Muscle of back (tissue), 13 donors: ENCODE measurements at places on chromosomes 13 and 19.

DNA sequence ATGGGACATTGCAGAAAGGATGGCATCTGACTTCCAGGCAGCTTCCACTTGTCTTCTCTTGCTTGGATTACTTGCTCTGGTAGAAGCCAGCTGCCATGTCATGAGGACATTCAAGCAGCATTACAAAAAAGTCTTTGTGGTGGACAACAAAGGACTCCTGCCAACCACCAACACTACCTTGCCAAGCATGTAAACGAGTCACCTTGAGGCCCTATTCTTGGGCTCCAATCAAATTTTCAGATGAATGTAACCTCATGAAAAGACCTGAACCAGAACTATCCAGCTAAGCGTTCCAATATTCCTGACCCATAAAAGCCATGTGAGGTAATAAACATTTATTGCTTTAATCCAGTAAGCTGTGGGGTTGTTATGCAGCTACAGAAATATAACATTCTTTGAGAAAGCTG is 12.5 kb downstream of the PROSER1 start:
- no peak for DNase-seq

- no peak for DNase-seq
Measured at GRCh38 chr19:46118136-46118535, 6.4 kb downstream of the IGFL3 start.

- DNase-seq: no peak
Measured at GRCh38 chr19:9891609-9892373, 44.5 kb downstream of the OLFM2 start.

- DNase-seq: no peak
Measured at GRCh38 chr19:485583-486236, 10.6 kb upstream of the MADCAM1 start.

- DNase-seq: peak; percentile 72
Measured at GRCh38 chr13:50529154-50529882, 314.2 kb downstream of the DLEU7 start.

GRCh38 chr13:108113407-108113806 is 101.9 kb downstream of the LIG4 start:
- no peak for DNase-seq

GRCh38 chr19:7287722-7288121 is 6.5 kb downstream of the INSR start:
- DNase-seq: no peak

GRCh38 chr19:34932494-34932893 is 5.8 kb downstream of the ZNF30 start:
- DNase-seq: no peak

DNA sequence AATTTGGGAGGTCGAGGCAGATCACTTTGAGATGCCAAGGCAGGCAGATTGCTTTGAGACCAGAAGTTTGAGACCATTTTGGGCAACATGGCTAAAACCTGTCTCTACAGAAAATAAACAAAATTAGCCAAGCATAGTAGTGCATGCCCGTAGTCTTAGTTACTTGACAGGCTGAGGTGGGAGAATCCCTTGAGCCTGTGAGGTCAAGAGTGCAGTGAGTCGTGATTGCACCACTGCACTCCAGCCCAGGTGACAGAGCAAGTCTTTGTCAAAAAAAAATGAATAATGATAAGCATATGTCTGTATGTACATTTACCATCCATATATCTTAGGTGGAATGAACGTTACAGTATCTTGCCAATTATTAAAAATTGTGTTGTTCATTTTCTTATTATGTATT is 2447.7 kb downstream of the PCDH9 start:
- DNase-seq: no peak

DNA sequence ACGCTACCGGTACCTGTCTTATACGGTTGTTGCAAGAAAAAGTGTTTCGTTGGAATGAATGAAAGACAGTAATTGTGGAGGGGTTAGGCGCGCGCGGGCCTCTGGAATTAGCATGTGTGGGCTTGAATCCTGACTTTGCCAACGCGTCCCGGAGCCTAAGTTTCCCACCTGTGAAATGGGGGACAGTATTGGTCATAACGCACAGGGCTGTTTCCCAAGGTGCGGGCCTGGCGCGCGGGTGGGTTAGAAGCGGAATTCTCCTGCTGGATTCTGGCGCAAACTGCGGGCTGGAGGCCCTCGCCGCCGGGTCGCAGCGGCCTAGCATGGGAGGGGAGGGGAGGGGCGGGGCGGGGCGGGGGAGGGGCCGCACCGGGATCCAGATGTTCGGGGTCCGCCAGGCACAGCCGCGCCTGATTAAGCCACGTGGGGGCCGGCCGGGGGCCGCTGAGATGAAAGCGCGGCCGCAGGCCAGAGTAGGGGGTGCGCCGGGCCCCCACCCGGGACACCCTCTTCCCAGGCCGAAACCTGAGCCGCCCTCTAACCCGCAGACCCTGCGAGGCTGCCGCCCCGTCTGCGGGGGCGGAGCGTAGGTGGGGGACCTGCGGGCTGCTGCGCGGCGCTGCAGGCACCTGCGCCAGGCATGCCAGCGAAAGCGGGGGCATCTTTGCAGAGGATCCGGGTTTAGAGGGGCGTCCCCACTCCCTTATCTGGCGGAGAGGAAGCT is 1.2 kb upstream of the TMEM59L start:
- DNase-seq: no peak

- no peak for DNase-seq
Measured at GRCh38 chr13:98548230-98548629, 28.7 kb downstream of the STK24 start.

DNA sequence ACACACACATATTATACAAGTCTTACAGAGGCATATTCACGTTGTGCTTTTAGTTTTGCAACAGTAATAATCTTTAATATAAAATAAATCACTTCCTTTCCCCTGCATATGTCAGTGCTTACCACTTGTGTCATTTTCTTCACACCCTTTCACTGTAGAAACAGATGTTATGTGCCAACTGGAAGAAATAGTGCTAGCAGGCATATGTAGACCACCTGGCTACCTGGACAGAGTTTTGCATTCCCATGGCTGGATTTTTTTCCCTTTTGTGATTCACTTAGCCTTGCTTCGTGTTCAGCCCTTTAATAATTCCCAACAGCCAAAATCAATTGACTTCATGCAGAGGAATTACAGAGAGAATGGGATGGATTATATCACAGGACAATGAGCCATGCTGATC is 399.1 kb upstream of the SPRY2 start:
- DNase-seq: no peak

DNA sequence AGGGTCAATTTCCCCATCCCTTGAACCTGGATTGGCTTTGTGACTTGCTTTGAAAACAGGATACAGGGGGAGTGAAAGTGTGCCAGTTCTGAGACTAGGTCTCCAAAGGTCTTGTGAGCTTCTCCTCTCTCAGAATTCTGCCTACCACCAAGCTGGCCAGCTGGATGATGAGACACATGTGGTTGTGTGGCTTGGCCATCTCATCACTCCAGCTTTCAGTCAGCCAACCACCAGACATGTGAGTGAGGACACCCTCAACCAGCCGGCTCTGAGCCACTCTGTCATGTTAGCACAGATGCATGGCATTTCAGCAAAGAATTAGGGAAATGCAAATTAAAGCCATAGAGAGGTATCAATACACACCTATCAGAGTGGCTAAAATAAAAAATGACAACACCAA is 29.5 kb downstream of the ENOX1 start:
- DNase-seq: no peak

DNA sequence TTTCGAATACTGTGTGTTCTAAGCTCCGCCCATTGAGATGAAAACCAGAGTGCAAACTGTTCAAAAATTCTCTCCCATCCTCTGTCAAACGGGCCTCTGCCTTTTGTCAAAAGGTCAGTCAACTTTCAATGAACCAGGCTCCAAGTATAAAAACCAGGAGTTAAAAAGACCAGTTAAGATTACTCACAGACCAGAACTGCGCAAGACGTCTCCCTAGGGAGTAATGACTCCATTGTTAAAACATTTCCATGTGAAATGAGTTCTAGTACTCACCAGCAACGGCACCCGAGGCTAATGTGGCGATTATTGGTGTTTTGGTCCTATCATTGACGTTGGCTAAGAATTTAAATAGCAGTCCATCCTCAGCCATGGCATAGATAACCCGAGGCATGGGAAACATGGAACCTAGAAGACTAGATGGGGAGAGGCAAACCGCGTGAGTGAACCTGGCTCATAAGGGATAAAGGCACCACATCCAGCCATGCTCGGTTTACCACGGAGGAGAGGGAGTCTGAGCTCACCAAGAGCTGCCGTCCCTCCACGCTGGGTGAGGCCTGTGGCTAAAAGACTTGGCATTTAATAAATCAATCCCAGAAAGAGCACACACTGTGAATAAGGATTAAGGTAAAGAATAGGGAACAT is 73.3 kb downstream of the SLC7A1 start:
- no peak for DNase-seq

GRCh38 chr13:90055760-90056159 is 1291.7 kb upstream of the MIR17HG start:
- no peak for DNase-seq

GRCh38 chr13:76656500-76656899 is 229.7 kb downstream of the KCTD12 start:
- no peak for DNase-seq

DNA sequence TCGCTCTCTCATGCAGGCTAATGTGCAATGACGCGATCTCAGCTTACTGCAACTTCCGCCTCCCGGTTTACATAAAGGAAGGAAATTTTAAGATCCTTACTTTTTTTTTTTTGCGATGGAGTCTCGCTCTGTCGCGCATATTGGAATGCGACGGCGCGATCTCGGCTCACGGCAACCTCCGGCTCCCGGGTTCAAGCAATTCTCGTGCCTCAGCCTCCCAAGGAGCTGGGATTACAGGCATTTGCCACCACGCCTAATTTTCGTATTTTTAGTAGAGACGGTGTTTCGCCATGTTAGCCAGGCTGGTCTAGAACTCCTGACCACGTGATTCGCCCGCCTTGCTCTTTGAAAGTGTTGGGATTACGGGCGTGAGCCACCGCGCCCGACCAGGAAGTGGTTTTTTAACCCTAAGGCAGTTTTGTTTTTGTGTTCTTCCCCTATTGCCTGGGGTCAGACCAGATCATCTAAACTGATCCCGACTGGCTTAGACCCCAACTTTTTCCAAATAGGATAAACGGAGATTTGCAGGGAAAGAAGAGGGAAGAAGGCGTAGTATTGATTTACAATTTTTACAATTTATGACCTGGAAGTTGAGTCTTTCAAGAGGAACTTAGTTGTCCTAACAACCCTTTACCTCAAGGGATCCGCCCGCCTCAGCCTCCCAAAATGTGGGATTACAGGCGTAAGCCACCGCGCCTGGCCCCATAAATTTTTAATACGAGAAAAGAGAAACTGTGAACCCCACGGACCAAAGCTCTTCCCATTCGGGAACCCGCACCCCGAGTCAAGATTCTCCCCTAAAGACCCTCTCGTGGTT is 142.0 kb downstream of the ZNF737 start:
- peak; percentile 90 for DNase-seq

DNA sequence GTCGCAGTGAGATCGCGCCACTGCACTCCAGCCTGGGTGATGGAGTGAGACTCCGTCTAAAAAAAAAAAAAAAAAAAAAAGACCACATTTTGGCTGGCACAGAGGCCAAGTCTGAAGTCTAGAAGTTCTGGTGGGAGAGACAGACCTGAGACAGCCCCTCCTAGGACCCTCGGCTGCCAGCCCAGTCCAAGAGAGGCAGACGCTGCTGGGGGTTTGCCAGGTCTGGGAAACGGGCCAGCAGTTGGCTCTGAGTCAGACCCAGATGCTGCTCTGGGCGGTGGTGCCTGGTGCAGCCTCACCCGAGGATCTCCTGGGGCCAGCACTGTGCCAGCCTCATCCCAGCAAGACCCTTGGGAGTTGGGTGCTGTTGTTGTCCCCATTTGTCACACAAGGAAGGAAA is 5.8 kb downstream of the FCHO1 start:
- peak; percentile 47 for DNase-seq

GRCh38 chr13:109859216-109859835 is 72.9 kb upstream of the IRS2 start:
- no peak for DNase-seq

DNA sequence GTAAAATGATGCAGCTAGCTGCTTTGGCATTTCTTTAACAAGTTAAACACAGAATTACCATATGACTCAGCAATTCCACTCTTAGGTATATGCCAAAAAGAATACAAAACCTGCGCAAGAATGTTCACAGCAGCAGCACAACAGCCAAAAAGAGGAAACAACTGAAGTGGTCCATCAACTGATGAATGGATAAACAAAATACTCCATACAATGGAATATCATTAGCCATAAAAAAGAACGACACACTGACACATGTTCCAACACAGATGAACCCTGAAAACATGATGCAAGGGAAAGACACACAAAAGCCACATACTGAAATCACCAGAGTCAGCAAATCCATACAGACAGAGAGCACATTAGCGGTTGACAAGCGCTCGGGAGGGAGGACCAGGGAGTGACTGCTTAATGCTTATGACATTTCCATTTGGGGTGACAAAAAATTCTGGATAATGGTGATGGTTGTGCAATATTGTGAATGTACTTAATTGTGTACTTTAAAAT is 3.0 kb downstream of the PCID2 start:
- no peak for DNase-seq

GRCh38 chr19:49324801-49325576 is at the start of gene SLC6A16:
TSS of gene SLC6A16 (minus strand) at chr19:49325191. CDS start at chr19:49311347, 13,844 bp downstream.
- DNase-seq: no peak

- no peak for DNase-seq
Measured at GRCh38 chr13:113973218-113974164, at the start of gene C13orf46. TSS of gene C13orf46 (minus strand) at chr13:113974076. CDS start at chr13:113973997, 79 bp downstream.

DNA sequence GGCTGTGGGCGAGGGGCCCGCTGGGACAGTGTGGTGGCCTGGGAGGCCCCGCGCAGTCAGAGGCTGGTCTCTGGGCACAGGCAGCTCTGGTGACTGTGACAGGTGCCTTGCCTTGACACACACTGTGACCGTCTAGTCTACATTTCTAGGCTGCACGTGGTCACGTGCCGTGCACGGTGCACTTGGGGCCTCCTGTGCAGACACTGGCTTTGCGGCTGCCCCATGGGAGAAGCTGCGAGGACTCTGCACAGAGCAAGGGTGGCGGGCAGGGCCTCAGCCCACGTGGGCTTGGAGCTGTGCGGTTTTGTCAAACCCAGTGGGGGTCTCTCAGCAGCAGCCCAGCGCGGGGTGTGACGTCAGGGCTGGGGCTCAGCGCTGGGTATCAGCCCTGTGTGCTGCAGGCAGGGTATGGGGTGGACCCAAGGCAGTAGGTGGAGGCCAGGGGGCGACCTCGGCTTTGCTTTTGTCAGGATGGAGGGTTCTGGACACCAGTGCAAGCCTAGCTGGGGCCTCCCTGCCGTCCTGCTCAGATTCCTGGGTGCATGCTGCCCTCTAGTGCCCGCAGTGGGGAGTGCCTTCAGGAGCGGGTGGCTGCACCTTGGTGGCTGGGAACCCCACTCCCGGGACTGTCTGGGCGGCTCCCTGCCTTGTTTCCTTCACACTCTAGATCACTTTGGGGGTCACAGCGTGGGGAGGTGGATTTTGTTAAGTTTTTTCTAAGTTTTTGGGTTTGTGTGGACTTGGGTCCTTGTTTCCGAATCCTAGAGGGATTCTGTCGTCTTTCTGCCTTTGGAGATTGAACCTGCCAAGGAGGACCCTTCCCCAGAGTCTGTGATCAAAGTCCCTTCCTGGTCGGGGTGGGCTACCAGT is 62.6 kb downstream of the KDM4B start:
- peak; percentile 82 for DNase-seq
